Right atrium auricular region (tissue), 2 donors: ENCODE measurements at places on chromosomes 13 and 19.

GRCh38 chr13:42035905-42036521 is 12.4 kb upstream of the DGKH start:
- H3K4me3 ChIP-seq: no peak overlapping the region
- no peak overlapping the region for H3K27ac ChIP-seq
- DNase-seq: no peak
- H3K4me1 ChIP-seq: peaks cover 6% of the 10 kb centered on the region
- H3K27me3 ChIP-seq: no peaks in the 10 kb centered on the region
- H3K36me3 ChIP-seq: no peaks in the 10 kb centered on the region

DNA sequence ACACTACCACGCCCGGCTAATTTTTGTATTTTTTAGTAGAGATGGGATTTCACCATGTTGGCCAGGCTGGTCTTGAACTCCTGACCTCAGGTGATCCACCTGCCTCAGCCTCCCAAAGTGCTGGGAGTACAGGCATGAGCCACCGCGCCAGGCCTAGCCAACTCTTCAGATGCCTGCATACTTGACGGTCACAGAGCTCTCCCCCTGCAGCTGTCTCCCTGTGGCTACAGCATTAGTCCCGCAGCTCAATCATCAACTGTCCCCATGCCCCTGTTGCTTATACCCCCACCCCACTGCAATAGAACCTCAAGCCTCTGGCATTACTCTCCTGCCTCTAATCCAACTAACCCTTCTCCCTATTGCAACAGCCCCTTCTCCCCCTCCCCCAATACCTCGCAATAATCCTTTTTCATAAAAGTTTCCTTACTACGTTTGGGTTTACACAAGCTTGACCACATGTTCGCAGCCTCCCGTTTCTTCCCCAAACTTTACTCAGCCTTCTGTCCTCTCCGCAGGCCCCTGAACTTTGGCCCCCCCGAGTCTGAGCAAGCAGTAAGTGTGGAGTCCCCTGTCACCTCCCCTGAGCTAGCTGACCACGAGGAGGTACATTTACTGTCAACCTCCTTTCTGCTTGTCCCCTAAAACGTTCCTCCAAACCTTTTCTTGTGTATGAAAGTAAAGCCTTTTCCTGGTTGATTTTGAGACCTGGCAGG is 1.7 kb downstream of the ZNF77 start:
- H3K36me3 ChIP-seq: peaks cover 8% of the 10 kb centered on the region
- no peak overlapping the region for H3K27ac ChIP-seq
- H3K4me3 ChIP-seq: no peak overlapping the region
- peaks cover 18% of the 10 kb centered on the region for H3K4me1 ChIP-seq

GRCh38 chr19:11478167-11479089 is 2.4 kb downstream of the ELAVL3 start:
- H3K4me1 ChIP-seq: no peaks in the 10 kb centered on the region
- H3K27ac ChIP-seq: no peak overlapping the region
- no peaks in the 10 kb centered on the region for H3K36me3 ChIP-seq

DNA sequence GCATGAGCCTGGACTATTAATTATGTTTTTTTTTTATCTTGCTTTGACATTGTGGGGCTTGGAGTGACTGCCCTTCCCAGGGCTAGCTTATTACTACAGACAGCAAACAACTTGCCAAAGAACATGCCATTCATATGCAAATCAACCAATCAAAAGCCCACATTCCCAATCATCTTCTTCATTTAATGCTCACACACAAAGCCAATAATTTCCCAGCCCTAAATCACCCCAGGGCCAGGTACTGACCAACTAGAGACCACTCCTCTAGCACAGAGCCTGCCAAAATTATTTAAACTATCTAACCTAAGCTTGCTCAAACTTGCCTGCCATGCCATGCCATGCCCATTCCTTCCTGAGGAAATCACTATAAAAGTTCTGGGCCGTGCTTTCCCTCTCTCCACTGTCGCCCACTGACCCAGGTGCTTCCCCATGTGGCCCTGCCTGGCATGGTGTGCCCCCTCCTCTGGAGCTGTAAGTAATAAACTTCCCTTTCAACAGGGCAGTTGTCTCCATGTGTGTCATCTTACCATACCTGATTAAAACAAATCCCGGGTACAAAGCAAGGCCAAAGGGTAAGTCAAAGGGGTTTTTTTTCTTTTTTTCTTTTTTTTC is 15.7 kb downstream of the PBX4 start:
- no peaks in the 10 kb centered on the region for H3K27me3 ChIP-seq
- DNase-seq: no peak
- H3K36me3 ChIP-seq: no peaks in the 10 kb centered on the region
- no peak overlapping the region for H3K27ac ChIP-seq

- no peaks in the 10 kb centered on the region for H3K27me3 ChIP-seq
- no peak overlapping the region for H3K4me3 ChIP-seq
- H3K36me3 ChIP-seq: peaks cover 21% of the 10 kb centered on the region
These were observed 4.1 kb downstream of the ARHGEF1 start for GRCh38 chr19:41886761-41887710.
